ENCODE measurements at places on chromosomes 11 and 22. TPM values are rescaled to one million over a fixed set of nuclear protein-coding genes. Genes with fewer than 3 reads are reported as not detected.

CRYBB1 gene
- 2.8 TPM for total RNA-seq

PGGHG gene
- 25.2 TPM for total RNA-seq

TSPAN18 gene
- total RNA-seq = 14.2 TPM

SMC1B gene
- total RNA-seq = not detected

NDUFA6 gene
- total RNA-seq = 55.8 TPM

KRTAP5-10 gene
- not detected for total RNA-seq

CCDC116 gene
- total RNA-seq = 0.39 TPM

GLB1L3 gene
- total RNA-seq = not detected

KDM4D gene
- total RNA-seq = 0.93 TPM

CCDC73 gene
- not detected for total RNA-seq

OR8I2 gene
- not detected for total RNA-seq

KCNK7 gene
- 1.5 TPM for total RNA-seq

YWHAH gene
- 125 TPM for total RNA-seq

BCO2 gene
- 2.5 TPM for total RNA-seq

KCNK4 gene
- not detected for total RNA-seq

KCNJ1 gene
- not detected for total RNA-seq

TNNI2 gene
- total RNA-seq = 0.64 TPM

PNPLA3 gene
- total RNA-seq = 0.93 TPM

HBE1 gene
- not detected for total RNA-seq

PRDX5 gene
- 111 TPM for total RNA-seq

Measured in mesenteric fat pad (tissue), 1 donor.